ENCODE measurements at places on chromosomes 13 and 19.

DNA sequence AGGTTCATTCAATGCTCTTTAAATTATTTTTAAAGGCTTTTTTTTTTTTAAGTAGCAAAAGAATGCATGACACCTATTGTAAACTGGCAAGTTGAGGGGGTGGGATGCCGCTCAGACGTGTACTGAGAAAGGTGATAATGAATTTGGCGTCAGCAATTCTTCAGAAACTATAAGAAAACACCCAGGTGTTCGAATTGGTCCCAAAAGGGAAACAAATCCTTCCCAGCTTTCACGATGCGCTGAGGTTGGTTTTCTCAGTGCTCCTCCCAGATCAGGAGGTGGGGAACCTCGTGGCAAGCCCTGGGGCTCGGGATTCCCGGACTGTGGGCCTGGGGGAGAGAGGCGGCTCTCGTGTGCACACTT, 543 bp upstream of the FAM124A start:
- no peak for DNase-seq

DNA sequence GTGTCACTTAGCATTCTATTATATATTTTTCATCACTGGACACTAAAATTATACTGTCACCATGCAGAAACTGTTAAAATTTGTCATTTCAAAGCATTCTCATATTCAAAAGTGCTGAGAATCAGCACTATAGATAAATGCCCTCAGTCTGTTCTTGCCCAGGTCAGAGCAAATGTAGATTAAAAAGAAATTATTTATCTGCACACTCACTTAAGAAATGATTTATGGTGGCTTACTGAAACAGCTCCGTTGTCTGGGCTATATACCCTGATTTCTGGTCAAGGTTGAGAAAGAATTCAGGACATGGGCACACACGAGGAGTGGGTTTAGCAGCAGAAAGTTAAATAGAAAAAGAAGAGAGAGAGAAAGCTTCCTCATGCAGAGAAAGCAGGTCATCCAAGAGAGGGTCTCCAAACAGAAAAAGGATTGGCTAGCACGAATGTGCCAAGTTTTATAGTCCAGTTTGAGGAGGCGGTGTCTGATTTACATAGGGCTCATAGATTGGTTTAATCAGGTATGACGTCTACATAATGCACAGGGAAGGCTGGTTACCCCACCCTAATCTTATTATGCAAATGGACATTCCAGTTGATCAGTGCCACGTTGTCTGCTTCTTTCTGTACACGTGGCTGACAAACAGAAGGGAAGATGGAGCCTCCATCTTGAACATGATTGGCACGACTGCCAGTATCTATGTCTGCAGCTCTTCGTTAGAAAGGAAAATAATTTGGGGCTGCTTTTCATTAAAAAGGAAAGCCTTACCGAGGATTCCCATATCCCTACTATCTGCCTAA, 47.3 kb upstream of the N4BP2L1 start:
- DNase-seq, result no peak

DNA sequence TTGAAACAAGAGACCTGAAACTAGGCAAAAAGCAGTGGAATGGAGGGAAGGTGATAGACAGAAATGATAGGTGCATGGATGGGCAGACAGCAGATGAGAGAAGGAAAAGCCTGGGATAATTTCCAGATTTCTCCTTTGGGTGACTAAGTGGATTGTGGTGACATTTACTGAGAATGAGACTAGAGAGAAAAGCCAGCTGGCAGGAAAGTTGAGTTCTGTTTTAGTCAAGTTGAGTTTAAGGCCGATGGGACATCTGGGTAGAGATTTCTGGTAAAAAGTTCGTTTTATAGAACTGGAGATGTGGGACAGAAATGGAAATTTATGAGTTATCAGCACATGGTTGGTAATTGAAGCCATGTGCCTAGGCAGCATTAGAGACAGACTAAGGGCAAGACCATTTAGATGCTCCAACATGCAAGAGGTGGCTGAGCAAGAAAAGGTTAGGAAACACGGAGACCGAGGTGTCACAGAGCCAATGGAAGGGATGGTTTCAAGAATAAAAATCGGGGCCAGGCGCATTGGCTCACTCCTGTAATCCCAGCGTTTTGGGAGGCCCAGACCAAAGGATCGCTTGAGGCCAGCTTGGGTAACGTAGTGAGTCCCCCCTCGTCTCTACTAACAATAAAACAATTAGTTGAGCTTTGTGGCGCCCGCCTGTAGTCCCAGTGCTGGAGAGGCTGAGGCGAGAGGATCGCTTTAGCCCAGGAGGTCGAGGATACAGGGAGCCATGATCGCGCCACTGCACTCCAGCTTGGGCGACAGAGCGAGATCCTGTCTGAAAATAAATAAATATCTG, 9.6 kb upstream of the DGKH start:
- DNase-seq, result no peak

DNA sequence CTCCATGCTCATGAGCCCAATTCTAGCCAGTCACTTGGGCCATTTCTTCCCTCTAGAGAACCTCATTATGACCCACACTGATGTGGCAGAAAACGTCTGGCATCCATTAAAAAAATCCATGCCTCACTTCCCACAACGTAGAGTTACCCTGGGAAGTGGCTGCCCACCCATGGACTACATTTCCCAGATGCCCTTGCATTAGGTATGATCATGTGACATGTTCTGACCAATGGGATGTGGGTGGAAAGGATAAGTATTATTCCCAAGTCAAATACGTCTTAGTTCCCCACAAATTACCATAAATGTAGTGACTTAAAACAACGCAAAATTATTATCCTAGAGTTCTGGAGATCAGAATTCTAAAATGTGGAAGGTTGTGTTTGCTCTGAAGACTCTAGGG, 47.9 kb upstream of the ZNRF4 start:
- DNase-seq, result peak; percentile 10

- no peak for DNase-seq
Measured at GRCh38 chr19:31610018-31610417, 260.8 kb upstream of the TSHZ3 start.

Data from Jurkat, Clone E6-1 (cell line).